Mononuclear cell (primary cell): ENCODE measurements at places on chromosomes 3 and 15. TPM values are rescaled to one million over a fixed set of nuclear protein-coding genes. Genes with fewer than 3 reads are reported as not detected.

INAFM2 gene
- total RNA-seq, result 28.1 TPM

FBXO40 gene
- total RNA-seq, result under 0.01 TPM

SKOR1 gene
- total RNA-seq, result 1.9 TPM

HMCES gene
- 37.9 TPM for total RNA-seq

SI gene
- total RNA-seq, result not detected

LHFPL4 gene
- total RNA-seq, result not detected

CTSH gene
- total RNA-seq, result 280 TPM

CKMT1A gene
- total RNA-seq, result not detected

USP19 gene
- total RNA-seq, result 21.5 TPM

DUOX2 gene
- total RNA-seq, result 0.10 TPM

VIPR1 gene
- 22.7 TPM for total RNA-seq

IFT80 gene
- total RNA-seq, result 17.6 TPM

CSPG5 gene
- 0.10 TPM for total RNA-seq

SCAANT1 gene
- not detected for total RNA-seq

SST gene
- total RNA-seq, result not detected

TOPAZ1 gene
- not detected for total RNA-seq

ALS2CL gene
- 5.4 TPM for total RNA-seq

TM4SF18 gene
- total RNA-seq, result under 0.01 TPM

C3orf80 gene
- 0.10 TPM for total RNA-seq
